Activated T-cell treated with anti-CD3 and anti-CD28 coated beads, Interleukin-2, amount 50 U/mL, for 72 hours (primary cell): ENCODE measurements at places on chromosomes 7 and 10. TPM values are rescaled to one million over a fixed set of nuclear protein-coding genes. Genes with fewer than 3 reads are reported as not detected.

- DNase-seq = no peak
Measured at GRCh38 chr7:81209059-81209458, 290.2 kb upstream of the SEMA3C start.

Gene EN2
- total RNA-seq = not detected

- no peak for DNase-seq
Measured at GRCh38 chr10:74437822-74438221, 286.8 kb downstream of the ADK start.

Gene SLC16A12
- total RNA-seq = not detected

DNA sequence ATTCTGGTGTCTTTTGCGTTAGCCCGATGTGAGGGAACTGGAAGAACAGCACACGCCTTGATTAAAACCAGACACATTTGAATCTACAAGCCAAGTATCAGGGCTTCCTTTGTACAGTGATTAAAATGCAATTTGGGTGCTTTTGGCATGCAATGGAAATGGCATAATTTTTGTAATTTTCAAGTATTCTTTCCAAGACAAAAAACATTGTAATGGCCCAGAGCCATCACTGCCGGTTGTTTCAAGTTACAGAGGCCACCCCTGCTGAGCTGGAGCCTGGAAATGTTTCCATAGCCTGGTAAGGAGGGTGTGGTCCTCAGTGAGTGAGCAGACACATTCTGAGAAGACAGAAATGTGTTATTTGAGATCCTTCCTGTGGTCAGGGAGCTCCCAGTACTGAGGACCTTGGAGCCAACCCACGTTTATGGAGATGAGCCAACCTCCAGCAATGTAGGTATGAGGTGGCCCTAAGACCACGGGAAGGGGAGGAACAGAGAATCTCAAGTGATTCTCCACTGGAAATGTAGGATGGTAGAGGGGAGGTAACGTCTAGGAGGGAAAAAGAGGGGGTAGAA, 20.9 kb downstream of the TEX36 start:
- no peak for DNase-seq

DNA sequence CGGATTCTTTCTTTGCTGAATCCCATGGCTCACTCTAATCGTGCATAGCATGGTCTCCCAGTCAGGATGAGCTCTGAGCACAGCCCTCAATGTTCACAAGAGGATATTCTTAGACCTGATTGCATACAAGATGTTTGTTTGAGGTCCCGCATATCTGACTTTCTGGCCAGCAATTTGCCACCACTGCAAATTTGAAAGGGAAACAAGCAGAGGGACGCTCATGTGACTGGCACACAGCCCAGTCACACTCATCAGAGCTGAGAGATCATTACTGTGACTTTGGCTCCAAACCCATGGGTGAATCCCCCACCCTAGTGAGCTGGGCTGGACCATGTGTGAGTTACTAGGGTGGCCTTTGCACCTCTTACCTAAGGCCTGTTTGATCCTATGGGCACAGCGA, 9.9 kb downstream of the TAS2R41 start:
- no peak for DNase-seq

Gene CDK14
- total RNA-seq = 0.49 TPM
